ENCODE measurements at places on chromosomes 4 and X.

- DNase-seq = no peak
Measured at GRCh38 chrX:53324803-53325202, 43.4 kb upstream of the IQSEC2 start.

- no peak for DNase-seq
Measured at GRCh38 chrX:36336751-36337150, 417.2 kb downstream of the CFAP47 start.

GRCh38 chr4:76526585-76526990 is 91.6 kb downstream of the SHROOM3 start:
- DNase-seq = peak; percentile 84

GRCh38 chr4:87410157-87410556 is 12.2 kb upstream of the NUDT9 start:
- DNase-seq = peak; percentile 32

DNA sequence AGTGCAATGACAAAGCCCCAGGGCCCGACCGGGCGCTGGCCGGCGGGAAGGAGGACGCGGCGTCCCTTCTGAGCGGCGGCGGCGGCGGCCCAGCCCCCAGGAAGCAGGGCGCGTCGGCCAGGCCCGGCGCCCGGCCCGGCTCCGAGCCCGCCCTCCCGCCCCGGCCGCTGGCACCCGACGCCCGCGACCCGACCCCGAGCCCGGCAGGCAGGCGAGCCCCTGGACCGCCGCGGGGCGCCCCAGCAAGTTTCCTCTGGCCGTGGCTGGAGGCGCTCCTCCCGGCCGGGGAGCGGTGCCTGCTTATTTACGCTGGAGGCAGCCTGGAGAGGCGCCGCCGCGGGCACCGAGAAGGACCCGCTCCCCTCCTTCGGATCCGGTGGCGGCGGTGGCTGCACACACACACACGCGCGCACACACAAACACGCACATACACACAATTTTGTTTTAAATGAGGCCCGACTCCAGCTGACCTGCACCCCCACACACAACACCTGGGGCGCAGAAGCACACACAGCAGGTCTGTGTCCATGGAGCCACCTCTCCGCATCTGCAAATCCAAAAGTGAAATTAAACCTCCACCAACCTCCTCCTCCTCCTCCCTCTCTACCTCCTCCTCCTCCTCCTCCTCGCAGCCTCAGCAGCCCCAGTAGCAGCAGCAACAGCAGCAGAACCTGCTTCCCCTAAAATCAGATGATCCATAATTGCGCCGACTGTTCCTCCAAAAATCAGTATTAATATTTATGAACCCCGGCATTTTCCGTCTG is 669 bp downstream of the IRF2 start:
- no peak for DNase-seq

DNA sequence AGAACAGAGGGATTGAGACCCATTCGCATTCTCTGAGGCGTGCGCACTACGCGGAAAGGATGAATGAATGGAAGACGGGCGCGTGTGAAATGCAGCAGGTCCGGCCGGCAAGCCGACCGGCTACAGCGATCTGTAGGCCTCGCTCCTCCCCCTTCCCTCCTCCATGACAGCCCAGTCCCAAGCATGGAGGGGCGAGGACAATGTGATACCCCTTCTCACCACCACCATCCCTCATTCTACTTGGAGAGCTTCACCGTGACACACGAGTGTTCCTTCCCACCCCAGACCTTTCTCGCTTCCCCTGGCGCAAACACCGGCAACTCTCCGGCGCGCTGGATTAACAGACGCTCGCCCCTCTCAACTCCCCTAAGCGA is 815 bp downstream of the EIF4E start:
- DNase-seq = peak; percentile 73

DNA sequence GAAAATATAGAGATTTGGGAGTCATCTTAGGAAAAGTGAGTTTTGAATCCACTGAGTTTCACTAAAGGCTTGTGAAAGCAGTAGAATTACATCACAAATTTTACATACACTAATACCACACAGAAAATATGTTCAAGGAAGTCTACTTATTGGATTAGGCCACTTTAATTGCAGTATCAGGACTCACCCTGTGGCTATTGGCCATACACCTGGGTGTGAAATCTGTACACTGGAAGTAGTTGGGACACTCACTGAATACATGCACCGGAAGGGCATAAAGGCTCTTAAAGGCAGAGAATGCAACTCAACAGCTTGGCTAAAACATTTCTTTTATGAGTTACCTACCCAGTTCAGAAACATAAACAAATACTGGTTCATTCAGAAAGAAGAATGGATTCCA is 19.8 kb downstream of the MAOB start:
- no peak for DNase-seq

- DNase-seq = peak; percentile 86
Measured at GRCh38 chr4:106365613-106366012, 3.0 kb downstream of the GIMD1 start.

DNA sequence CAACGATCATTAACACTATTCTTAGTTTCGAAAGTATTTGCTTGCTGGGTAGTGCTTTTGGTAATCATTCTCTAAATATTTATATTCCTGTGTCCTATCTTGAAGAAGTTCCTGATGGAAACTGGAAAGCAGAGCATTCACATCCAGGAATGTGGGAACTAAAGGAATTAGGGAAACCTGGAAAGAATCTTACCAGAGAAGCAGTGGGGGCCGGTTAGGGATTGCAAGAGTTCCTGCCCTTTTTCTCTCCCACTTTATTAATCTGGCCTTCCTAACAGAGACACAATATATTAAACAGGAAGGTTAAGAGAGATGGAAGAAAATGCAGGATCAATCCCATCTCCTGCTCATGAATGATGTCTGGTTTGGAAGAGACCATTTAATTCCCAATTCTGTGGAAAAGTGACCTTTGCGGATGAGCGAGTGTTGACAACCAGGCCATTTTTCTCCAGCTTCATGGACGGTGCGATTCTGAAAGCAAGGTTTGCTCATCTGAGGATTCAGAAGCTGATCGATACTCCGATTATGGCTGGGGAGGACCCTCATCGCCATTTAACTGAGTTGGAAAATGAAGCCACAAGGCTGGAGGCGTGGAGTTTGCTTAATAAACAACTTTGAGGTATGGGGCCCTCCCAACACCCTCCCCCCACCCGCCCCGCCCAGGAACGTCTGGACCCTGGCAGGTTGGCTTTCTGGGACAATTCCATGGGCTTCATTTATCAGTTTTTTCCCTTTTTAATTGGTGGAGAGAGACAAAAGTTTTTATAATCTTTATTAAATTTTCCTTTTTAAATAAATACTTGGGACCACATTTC is 52.3 kb downstream of the C4orf51 start:
- no peak for DNase-seq

DNA sequence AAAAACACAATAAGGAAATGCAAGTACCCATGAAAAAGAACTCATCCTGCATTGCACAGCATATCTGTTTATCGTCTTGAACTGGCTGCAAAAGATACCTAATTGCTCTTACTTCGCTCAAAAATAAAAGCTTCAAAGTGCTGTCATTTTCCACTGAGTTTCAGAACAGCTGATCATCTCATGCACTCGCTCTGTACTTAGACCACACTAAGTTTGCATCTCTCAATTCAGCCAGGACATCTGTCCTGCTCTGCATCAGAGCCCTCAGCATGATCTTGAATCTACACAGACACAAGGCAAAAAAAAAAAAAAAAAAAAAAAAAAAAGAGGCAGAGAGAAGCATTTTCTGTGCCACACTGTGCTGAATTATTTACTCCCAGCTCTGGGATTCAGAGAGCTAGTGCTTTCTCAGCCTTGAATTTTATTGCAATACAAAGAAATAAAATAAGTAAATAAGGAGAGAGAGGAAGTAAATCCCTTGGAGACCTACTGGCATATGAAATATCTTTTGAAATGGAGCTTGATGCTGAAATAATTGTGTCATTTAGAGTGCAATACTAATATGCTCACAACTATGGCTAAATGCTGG is 81.3 kb downstream of the PPP1R2C start:
- no peak for DNase-seq

DNA sequence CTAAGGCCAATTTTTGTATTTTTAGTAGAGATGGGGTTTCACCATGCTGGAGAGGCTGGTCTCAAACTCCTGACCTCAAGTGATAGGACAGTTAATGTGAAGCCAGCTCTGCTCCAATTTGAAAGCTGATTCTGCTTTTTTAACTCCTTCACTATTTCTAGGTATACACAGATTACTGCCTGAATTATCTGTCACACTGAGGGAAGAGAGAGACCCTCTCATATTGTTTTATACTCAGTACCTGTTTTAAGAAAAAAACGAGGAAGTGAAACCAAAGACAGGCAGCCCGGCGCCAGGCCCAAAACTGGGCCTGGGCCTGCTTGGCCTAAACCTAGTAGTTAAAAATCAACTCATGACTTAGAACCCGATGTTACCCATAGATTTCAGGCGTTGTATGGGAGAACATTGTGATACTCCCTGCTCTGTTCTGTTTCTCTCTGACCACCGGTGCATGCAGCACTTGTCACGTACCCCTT is 1601.5 kb upstream of the PCDH10 start:
- no peak for DNase-seq

- DNase-seq = no peak
Measured at GRCh38 chr4:78292341-78292740, 235.2 kb downstream of the FRAS1 start.

DNA sequence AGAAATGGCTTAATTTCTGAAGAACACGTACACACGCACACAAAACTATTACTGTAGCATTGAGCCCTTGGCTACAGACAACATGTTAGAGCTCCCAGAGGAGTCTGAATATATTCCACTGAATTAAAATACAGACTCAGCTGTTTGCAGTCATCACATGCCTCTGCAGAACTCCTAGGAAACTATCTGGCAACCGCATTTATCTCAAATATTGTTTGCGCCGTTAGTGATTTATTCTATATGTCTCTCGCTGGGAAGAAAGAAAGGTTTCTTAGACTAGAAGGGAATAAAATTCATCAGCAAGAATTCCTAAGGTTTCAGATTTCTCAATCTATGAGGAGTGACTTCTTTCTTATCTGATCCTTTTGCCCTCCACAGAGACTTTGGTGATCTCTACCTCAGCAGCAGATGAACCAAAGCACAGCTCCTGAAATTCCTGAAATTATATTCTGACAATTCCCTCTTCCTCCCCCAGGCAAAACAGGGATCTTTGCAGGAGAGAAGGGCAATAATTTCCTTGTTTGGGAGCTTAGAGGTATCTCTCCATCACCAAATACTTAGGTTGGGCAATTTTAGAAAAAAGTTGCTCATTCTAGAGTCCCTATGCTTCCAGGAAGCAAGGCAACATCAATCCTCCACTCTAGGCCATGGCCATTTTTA is 199.2 kb downstream of the APBB2 start:
- peak; percentile 12 for DNase-seq

- no peak for DNase-seq
Measured at GRCh38 chrX:152873361-152873760, 24.5 kb upstream of the ZNF185 start.

GRCh38 chrX:68838571-68838910 is 9.7 kb downstream of the EFNB1 start:
- no peak for DNase-seq

DNA sequence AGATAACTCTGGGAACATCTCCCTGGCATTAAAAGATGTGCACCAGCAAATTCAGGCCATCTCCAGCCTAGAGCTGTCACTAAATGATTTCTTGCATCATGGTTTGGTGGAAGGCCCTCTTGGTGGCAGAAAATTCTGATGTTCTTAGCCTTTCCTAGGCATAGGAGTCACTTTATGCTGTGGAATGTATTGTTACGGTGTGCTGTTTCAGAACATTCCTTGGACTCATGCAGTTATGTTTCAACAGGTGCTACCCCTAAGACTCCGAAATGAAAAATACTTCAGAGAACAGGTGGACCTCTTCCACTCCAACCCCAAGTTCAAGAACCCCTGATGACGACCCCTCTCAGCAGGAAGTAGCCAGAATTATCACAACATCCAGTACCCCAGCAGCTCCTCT is 20.3 kb upstream of the PAPSS1 start:
- DNase-seq = no peak

DNA sequence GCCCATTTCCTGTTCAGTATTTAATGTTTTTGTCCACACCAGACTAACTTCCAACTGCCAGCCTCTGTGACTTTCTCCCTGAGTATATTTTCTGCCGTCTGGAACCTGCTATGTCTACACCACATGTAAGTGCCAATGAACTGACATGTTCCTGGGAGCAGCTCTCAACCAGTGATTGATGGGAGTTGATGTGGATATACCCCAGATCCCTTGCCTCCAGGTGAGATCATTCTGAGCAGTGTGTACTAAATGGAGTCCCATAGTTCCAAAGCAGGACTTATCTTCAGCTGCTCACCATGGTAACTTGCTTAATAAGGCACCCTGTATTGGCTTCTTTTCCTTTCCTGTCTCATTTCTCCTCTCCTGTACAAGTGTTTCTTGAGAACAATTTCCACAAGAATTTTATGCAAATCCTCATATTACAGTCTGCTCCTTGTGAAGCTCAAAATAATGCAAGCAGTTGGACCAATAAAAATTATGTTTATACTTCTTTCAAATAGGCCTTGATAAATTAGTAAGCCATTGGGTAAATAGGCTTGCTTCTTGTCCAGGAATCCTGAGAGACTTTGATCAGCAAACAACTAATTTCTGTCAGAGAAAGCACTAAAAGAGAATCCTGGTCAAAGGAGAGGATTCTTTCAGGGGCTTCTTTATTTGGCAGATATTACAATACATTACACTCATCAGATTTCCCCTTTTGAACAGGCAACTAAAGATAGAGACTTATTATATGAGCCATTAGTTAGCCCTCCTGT is 911.7 kb upstream of the NDST4 start:
- DNase-seq = no peak

GRCh38 chr4:112589206-112589605 is 47.5 kb downstream of the ZGRF1 start:
- DNase-seq = peak; percentile 49

DNA sequence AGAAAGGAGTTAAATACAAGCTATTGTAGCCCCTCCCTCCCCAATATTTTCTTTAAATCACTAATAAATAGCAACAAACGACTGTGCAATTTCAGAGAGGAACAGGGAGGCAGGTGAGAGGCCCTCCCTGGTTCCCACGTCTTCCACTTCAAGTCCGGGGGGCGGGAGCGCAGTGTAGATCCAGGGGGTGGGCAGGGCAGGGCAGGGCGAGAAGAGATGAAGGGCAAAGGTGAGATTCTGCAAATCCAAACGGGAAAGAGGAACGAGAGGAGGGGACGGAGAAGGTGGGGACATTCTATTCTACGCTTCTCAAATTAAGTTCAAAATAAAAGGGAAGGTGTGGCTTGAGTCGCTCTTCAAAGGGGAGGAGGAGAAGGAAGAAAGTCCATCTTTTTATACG is 6.8 kb downstream of the NKX6-1 start:
- DNase-seq = no peak

DNA sequence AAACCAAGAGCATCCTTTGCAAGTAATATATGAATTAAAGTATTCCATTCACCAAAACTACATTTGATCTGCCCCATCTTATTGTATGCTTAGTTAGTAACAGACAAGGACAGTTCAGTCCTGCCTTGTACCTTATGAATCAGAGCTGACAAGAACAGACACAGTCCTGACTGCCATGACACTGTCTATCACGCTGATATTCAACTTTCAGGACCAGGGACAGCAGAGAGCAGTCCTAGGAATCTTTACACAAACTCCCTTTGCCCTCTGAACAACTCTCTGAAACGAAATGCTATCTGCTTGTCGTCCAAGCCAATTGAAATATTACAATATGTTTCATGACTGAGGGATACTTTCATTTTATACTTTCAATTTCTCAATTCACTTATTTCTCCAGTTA is 268.6 kb upstream of the VCX start:
- no peak for DNase-seq

GRCh38 chr4:158597879-158598596 is 73.6 kb downstream of the C4orf46 start:
- no peak for DNase-seq

All from foreskin melanocyte (primary cell).